ENCODE measurements at places on chromosomes 1 and 21.
A peak's percentile ranks its signal among the peaks of the same experiment; 100 is the strongest.

GRCh38 chr1:32361674-32362473 is 411 bp downstream of the FAM229A start:
- no peak overlapping the region for H3K27ac ChIP-seq
- peak; percentile 65 for DNase-seq
- H3K36me3 ChIP-seq = peaks cover 16% of the 10 kb centered on the region
- H3K4me1 ChIP-seq = peaks cover 22% of the 10 kb centered on the region

DNA sequence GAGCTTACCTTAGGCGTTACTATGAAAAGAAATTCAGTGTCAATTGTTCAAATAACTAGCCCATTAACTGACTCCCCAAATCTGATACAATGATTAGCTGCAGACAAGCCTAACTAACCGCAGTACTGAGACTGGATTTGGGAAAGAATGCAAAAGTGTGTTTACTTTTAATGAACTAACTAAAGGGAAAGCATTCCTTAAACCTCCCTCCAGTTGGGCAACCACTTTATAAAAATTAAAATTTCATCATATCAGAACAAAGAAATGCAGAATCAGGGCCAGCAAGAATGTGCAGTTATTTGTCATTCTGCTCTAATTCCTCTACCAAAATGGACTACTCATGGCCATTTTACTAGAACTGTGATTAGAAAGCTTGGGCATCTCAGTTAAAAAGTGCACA is 11.7 kb upstream of the NR5A2 start:
- H3K4me1 ChIP-seq = no peaks in the 10 kb centered on the region
- no peak for DNase-seq
- no peak overlapping the region for H3K4me3 ChIP-seq
- no peak overlapping the region for H3K27ac ChIP-seq
- no peaks in the 10 kb centered on the region for H3K36me3 ChIP-seq

DNA sequence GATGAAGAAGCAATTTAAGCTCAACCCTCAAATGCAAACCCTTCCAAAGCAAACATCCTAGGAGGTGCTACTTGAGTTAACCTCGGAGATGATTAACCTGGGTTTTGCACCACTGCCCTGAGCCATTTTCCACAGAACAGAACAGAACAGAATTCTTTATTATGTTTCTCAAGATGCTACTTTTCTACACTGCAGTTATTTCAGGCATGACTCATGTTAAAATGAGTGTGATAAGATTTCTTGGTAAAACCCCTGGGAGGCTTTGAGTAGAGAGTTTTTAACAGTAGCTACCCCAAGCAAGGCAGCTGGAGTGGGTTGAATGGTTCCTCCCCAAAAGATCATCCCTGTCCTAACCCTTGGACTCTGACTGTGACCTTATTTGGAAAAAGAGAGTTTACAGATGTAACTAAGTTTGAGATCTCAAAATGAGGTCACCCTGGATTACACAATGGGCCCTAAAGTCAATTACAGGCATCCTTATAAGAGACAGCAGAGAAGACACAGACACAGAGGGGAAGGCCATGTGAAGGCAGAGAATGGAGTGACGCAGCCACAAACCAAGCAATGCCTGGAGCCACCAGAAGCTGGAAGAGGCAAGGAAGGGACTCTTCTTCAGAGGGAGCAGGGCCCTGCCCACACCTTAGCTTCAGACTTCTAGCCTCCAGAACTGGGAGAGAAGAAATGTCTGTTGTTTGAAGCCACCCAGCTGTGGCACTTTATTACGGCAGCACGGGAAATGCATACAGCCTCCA is 153.4 kb downstream of the ETS2 start:
- no peak overlapping the region for H3K4me3 ChIP-seq
- no peaks in the 10 kb centered on the region for H3K36me3 ChIP-seq
- DNase-seq = no peak
- no peaks in the 10 kb centered on the region for H3K4me1 ChIP-seq
- no peaks in the 10 kb centered on the region for H3K27me3 ChIP-seq

DNA sequence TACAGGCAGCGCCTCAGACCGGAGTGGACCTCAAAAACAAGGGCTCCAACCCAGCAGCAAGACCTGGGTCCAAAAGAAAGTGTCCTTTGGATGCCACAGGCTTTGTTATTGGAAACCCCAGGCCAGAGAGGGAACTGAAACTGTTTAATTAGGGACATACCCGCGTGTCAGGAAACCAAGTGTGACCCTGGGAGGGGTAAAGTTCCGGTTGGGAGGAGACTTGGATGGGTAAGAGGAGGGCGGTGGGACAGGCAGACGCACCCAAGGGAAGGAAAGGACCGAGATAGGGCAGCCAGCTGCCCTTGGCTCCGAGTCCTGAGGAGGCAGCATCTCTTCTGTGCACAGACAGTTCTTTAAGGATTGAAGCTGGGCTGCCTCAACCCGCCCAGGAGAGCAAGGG is 71.4 kb downstream of the CDC7 start:
- peak; percentile 70 for DNase-seq
- H3K27me3 ChIP-seq = no peaks in the 10 kb centered on the region
- H3K27ac ChIP-seq = no peak overlapping the region
- H3K36me3 ChIP-seq = no peaks in the 10 kb centered on the region
- no peak overlapping the region for H3K4me3 ChIP-seq

DNA sequence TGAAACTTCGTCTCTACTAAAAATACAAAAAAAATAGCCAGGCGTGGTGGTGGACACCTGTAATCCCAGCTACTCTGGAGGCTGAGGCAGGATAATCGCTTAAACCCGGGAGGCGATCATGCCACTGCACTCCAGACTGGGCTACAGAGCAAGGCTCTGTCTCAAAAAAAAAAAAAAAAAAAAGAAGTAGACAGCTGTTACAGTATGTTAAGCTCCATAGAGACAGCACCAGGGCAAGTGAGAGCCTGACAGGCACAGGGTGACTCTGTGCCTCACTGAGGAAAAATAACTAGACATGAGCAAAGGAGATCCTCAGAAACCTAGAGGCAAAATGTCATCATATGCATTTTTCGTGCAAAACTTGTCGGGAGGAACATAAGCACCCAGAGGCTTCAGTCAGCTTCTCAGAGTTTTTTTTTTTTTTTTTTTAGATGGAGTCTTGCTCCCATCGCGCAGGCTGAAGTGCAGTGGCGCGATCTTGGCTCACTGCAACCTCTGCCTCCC is 9.0 kb upstream of the PRDX1 start:
- no peaks in the 10 kb centered on the region for H3K4me1 ChIP-seq
- H3K36me3 ChIP-seq = no peaks in the 10 kb centered on the region
- no peak overlapping the region for H3K4me3 ChIP-seq
- H3K27me3 ChIP-seq = no peaks in the 10 kb centered on the region
- H3K27ac ChIP-seq = no peak overlapping the region

- no peaks in the 10 kb centered on the region for H3K27me3 ChIP-seq
- peak; percentile 82 for DNase-seq
- H3K4me1 ChIP-seq = peaks cover 59% of the 10 kb centered on the region
- no peaks in the 10 kb centered on the region for H3K36me3 ChIP-seq
- peak overlapping the region; percentile 85 for H3K27ac ChIP-seq
- peak overlapping the region; percentile 78 for H3K4me3 ChIP-seq
These were observed 1.2 kb downstream of the SYTL1 start for GRCh38 chr1:27342778-27343638.

GRCh38 chr1:37697090-37697489 is 4.8 kb downstream of the CDCA8 start:
- no peaks in the 10 kb centered on the region for H3K36me3 ChIP-seq
- peaks cover 3% of the 10 kb centered on the region for H3K4me1 ChIP-seq
- no peak for DNase-seq
- no peak overlapping the region for H3K4me3 ChIP-seq
- H3K27ac ChIP-seq = no peak overlapping the region
- H3K27me3 ChIP-seq = no peaks in the 10 kb centered on the region

- peaks cover 63% of the 10 kb centered on the region for H3K36me3 ChIP-seq
- H3K4me1 ChIP-seq = no peaks in the 10 kb centered on the region
- H3K27ac ChIP-seq = no peak overlapping the region
- no peak overlapping the region for H3K4me3 ChIP-seq
- no peaks in the 10 kb centered on the region for H3K27me3 ChIP-seq
These were observed 49.6 kb downstream of the MTR start for GRCh38 chr1:236844499-236845271.

DNA sequence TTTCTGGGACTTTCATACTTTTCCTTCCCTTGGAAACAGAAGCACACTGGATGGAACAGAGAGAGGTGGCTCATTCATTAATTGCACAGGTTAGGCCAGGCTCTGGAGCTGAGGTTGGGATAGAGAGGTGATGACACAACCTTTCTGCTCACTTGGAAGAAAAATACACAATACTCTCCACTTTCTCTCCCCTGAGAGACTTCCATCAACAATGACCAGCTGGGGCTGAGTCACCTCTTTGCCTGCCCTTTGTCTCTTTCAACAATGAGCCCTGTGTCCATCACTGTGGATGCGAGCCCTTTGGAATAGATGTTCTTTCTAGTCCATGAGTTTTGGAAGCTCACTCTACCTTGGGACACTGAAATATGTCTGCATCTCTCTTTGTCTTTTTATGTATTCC is 43.1 kb downstream of the ATP2B4 start:
- H3K27me3 ChIP-seq = no peaks in the 10 kb centered on the region
- H3K27ac ChIP-seq = no peak overlapping the region
- H3K4me1 ChIP-seq = peaks cover 6% of the 10 kb centered on the region
- no peaks in the 10 kb centered on the region for H3K36me3 ChIP-seq

- no peak overlapping the region for H3K27ac ChIP-seq
- no peaks in the 10 kb centered on the region for H3K4me1 ChIP-seq
- no peaks in the 10 kb centered on the region for H3K27me3 ChIP-seq
- no peak overlapping the region for H3K4me3 ChIP-seq
These were observed 30.1 kb upstream of the CSF3R start for GRCh38 chr1:36512842-36513241.

DNA sequence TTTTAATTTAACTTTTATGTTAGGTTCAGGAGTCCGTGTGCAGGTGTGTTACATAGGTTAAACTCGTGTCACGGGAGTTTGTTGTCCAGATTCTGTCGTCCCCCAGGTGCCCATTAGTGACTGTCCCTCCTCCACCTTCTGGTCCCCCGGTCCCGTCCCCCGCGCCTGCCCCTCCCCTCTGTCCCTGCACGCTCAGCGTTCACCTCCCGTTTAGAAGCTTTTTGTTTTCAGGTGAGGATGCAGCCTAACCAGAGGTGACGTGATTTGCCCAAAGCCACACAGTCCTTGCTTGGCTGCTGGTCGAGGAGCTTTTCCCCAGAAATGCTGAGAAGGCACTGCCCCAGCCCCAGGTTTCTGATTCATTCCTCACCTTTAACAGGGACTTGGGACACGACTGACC is 844 bp downstream of the C1orf146 start:
- DNase-seq = no peak
- H3K4me3 ChIP-seq = no peak overlapping the region
- no peak overlapping the region for H3K27ac ChIP-seq
- no peaks in the 10 kb centered on the region for H3K27me3 ChIP-seq

DNA sequence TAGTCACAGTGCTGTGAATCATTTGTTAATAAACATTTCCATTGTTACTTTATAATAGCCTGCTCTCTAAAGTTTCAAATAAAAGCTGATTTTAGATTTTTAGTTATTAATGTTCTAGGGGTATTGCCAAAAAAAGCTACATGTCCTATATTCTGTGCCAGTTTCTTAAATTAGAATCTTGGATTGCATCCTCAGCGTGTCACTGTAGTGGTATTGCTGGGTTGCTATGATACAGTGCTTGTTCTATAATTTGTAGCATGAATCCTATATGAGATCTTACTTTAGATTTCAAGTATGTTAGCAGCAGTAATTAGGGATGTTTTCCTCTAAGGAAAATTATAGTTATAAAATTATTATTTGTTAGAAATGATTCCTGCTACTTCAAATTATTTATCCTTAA is 16.4 kb downstream of the PPP2R5A start:
- no peaks in the 10 kb centered on the region for H3K36me3 ChIP-seq
- no peak overlapping the region for H3K27ac ChIP-seq
- H3K27me3 ChIP-seq = no peaks in the 10 kb centered on the region
- H3K4me1 ChIP-seq = peaks cover 5% of the 10 kb centered on the region
- H3K4me3 ChIP-seq = no peak overlapping the region
- DNase-seq = no peak

DNA sequence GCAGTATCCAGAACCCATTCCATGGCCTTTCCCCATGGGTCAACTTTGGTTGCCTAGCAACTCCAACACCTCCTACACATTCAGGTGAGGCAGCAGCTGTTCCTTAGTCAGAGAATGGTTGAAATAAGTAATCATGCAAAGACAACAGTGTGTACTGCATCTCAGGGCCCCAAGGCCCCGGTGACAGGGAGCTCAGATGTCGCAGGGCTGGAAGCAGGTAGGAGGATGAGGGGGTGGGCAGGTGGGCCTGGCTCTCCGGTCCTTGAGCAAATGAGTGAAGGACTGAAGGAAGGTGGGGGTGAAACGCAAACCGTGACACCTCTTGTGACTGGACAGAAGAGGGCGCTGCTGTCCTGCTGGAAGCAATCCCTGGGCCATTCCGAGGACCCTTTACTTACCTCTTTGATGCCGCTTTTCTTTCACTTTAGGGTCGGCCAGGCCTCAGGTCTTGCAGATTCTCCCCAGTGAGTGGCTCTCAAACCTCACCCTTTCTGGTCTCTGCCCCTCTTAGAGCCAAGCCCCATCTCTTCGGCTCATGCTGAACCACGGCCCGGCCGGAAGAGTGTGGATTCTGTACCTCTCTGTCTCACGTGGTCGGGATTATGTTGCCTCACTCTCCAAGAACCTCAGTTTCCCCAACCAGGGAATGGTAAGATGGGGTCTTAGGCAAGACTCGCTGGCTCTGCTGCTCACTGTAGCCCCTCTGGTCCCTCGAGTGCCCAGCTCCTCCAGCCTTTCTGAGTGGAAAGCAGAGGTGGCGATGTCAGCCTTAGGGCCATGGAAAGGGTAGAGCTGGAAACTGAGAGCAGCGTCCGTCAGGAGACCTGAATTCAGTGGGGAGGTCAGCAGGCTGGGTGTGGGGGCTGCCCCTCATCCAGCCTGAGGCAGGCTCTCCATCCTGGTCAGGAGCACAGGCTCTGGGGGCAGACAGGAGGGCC is 5.6 kb upstream of the KCNA10 start:
- peaks cover 3% of the 10 kb centered on the region for H3K4me1 ChIP-seq
- H3K27me3 ChIP-seq = peaks cover 10% of the 10 kb centered on the region
- H3K36me3 ChIP-seq = no peaks in the 10 kb centered on the region
- H3K4me3 ChIP-seq = no peak overlapping the region
- no peak overlapping the region for H3K27ac ChIP-seq

DNA sequence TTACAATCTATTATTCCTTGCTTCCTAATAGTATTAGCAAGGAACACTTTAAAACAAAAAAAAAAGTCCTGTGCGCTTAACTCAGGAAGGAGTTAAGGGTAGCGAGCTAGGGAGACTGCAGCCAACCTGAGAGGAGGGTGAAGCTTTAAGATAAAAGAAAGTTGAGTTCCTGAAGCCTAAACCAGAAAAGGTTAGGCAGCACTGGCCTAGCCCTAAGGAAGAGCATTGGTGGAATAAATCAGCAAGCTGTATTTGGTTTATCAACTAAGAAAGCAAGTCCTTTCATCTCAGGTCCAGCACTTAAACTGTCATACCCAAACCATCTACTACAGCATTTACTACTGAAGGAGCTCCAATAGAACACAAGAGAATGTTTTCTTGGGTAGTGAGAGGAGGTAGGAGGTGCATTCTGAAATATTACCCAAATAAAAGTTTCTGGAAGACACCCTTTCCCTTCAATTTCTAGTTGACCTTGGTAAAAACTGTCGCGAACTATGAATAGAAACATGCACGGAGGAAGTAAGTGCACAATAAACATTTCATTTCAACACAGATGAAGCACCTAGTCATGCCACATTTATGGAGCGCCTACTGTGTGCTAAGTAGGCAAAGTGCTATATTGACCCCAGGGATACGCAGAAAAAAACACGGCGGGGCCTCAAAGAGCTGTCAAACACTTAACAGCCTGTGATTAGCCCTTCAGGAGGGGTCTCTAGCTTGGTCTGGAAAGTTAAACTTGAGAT is 1.3 kb downstream of the GLRX2 start:
- H3K27ac ChIP-seq = no peak overlapping the region
- H3K4me1 ChIP-seq = peaks cover 13% of the 10 kb centered on the region
- no peaks in the 10 kb centered on the region for H3K27me3 ChIP-seq
- H3K36me3 ChIP-seq = peaks cover 16% of the 10 kb centered on the region

GRCh38 chr21:35120631-35121180 is 71.6 kb upstream of the RUNX1 start:
- H3K27ac ChIP-seq = no peak overlapping the region
- H3K4me3 ChIP-seq = no peak overlapping the region
- no peaks in the 10 kb centered on the region for H3K27me3 ChIP-seq
- no peaks in the 10 kb centered on the region for H3K4me1 ChIP-seq
